Stimulated activated CD4-positive, alpha-beta T cell treated with anti-CD3 and anti-CD28 coated beads, Interleukin-1b, Interleukin-23, amount 100 ng/mL, for 4 hours (primary cell): ENCODE measurements at places on chromosomes 11 and 22.

- DNase-seq = no peak
Observed at GRCh38 chr22:42414565-42415303, 17.5 kb downstream of the NFAM1 start.

GRCh38 chr11:71237853-71238252, 14.5 kb downstream of the SHANK2 start:
- DNase-seq = no peak

GRCh38 chr11:73467505-73467904, 91.3 kb downstream of the RELT start:
- DNase-seq = no peak

DNA sequence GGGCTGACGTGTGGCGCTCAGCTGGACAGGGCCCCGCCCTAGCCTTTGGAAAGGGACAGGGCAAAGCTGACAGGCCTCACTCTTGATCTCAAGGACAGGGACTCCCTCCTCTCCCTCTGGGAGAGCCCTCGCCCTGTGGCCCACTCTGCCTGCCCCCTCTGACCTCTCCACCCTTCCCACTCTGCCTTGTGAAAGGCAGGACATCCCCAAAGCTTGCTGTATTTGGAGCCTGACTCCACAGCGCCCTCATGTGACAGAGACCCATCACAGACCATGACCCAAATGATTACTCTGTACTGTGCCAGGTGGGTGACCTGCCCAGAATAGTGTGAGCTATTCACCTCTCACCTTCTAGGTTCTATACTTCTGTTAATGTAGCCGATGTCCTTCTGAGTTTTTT, 18.8 kb downstream of the P2RY2 start:
- DNase-seq = no peak

GRCh38 chr22:46163557-46163888, 13.2 kb downstream of the PPARA start:
- no peak for DNase-seq

- no peak for DNase-seq
Observed at GRCh38 chr22:19772673-19773469, 12.3 kb downstream of the TBX1 start.
